Retina (tissue), 1 donor: ENCODE measurements at places on chromosomes 12 and 14.

DNA sequence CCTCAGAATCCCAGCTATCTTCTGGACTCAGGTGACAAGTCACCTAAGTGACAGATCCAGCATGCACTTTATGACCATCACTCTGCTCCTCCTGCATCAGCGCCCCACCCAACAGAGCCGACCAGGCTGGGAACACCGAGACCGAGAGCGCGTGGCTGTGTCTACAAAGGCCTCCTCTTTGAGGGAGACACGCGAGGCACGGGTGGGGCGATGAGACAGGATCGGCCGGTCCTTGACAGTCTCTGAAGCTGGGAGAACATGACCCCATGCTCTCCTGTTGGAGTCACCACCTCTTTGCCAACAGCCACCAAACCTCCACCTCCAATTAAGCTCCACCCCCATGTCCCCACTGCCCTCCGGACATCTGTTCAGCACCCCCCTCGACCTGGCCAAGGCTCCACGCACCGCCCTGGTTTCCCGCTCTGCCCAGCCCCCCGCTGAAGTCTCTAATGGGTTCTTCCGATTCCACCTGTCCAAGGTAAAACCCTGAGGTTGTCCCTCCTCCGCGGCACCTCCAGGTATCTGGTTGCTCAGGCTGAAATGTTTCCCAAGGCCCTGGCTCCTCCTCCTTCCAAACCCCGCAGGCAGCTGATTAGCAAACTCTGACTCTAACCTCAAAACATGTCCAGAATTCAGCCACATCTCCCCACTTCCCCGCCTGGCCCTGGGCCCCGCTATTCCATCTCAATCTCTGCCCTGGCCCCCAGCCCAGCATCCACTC is 31.5 kb downstream of the HSP90AA1 start:
- DNase-seq: no peak

GRCh38 chr12:12622418-12622817 is 10.7 kb downstream of the CREBL2 start:
- DNase-seq: no peak

DNA sequence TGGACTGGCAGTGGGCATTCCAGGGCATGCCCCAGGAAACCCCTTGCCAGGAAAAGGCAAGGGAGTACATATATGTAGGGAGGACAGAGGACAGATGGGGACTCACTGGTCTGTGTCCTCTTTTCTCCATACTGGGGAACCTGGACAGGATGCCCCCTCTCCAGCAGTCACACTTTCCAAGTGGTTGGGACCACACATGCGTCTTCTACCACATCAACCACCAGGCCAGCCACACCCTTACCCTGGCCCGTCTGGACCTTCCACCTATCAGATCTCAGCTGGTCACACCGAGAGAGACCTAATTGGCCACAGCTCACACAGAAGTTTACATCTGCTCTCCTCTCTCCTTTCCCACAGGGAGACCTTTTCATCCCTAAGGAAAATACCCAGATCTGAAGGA is 8.3 kb downstream of the ANKRD33 start:
- DNase-seq: no peak

DNA sequence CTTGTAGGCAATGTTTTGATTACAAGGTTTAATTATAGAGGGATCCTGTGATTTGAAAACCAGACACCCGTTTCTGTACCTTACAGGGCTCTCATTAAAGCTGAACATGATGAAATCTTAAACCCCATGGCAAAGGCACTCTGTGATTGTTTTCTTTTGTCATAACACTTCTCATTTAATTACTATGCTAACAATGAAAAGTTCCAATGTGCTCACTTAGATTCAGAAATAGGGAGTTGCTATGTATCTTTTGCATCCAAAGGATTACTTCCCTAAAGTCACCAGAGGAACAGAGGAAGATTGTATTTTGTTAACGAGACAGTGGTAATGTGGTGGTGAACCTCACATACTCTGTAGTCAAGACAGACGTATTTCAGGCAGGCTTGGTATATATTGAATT is 81.5 kb upstream of the MYF6 start:
- no peak for DNase-seq

GRCh38 chr12:106892075-106892474 is 63.6 kb upstream of the TMEM263 start:
- no peak for DNase-seq

DNA sequence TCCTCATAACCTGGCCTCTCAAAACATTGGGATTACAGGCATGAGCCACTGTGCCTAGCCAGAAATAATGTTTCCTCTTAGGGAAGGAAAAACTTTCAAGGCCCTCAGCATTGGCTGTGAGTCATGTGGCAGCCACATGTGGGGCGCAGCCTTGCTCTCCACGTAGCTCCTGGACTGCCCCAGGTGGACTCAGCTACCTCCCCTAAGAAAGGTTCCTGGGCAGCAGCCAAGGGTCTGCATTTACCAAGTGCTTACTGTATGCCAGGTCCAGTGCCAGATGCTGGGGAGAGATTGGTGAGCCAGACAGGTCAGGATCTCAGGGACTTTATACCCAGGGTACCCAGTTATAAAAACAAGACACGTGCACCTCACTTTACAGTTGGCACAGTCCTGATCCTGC is 3.7 kb upstream of the TRPV4 start:
- DNase-seq: no peak

DNA sequence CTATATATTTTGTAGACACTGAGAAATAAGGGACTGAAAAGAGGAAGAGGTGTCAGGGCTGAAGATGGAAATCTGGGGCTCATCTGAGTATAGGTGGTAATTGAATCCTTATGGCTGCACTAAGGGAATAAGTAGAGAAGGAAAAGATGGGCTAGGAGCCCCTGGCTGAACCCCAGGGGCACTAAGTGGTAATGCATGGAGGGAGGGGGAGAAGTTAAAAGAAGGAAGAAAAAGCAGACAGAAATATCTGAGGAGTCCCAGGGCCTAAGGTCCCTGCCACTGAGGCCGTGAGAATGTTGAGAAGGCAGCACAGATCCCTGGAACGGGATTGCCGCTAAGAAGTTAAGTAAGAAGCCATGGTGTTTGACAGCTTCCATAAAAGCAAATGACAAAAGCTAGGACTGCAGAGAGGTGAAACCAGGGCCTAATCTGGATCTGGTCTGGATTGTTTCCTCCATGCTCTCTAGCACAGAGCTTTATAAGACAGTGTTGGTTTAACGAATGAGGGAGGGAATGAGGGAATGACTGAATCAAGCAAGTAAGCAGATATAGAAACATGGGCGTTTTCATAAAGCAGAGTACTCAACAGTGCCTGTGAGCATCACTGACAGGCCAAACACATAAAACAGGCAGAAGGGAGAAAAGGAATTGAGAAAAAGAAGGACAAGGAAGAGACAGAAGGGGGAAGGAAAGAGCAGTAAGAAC is 92.9 kb downstream of the HMGA2 start:
- no peak for DNase-seq

GRCh38 chr12:129393357-129393937 is 510.4 kb downstream of the TMEM132D start:
- DNase-seq: no peak

DNA sequence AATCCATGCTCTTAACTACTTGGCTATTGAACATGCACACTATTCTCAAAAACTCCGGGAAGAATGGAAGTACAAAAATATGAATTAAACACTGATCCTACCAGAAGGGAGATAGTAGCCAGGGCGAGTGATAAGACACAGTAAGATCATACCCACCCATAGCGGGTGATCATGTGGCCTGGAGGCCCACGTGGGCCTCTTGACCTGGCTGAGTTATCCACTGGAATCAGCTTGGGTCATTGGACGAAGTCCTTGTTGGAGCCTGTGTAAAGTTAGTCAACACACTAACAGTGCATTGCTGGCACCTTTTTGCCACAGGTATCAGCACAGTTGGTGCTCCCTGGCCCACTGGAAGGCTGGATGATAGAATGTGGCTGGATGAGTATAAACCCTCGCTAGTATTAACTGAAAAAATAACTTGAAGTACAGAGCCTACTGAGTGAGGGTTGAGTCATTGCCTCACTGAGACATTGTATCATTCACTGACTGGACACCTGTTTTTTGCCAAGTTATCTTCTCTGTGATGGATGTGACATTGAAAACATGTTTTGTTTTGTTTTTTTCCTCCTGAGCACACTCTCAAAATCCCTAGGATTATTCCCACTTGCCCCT is 149.2 kb upstream of the FUT8 start:
- DNase-seq: no peak

DNA sequence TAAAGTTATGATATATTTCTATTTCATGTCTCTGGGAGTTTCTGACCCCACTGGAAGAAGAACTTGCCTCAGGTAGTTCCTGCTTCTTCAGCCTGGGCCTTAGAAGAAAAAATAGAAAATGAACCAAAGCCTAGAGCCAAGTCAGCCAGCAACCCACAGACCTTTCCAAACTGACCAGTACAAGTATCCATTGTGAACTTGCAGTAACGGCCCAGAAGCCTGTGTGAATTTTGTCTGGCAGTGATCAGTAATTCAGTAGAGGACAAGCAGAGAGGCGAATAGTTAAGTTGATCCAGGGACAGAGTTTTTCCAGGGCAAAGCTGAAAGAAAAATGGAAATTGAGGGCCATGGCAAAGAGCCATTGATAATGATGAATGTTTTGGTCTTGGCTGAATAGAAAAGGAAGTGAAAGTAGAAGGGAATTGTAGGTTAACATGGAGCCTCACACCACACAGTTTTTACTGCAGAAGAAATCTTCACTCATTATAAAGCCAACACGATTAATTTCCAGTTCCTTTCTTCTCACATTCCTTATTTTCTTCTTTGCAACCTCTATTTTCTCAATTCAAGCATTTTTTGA is 311.8 kb downstream of the BTG1 start:
- no peak for DNase-seq

- no peak for DNase-seq
Measured at GRCh38 chr12:64569923-64570691, 40.2 kb upstream of the RASSF3 start.

DNA sequence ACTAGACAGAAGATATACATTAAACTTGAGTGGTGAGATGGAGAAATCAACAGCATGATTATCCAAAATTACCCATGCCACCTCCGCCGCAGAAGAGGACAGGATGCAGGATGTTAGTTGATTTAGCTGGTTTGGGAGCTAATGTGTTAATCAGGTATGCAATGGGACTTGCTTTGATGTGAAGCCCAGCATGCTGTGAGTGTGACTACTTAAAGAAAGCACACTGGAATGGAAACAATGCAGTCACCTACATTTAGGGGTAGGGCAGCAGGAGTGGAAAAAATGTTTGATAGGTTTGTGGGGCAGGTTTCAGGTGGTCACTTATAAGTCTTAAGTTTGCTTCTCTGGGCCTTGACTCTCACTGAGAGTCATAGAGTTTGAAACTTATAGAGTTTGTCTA is 170.0 kb upstream of the DAAM1 start:
- DNase-seq: no peak

DNA sequence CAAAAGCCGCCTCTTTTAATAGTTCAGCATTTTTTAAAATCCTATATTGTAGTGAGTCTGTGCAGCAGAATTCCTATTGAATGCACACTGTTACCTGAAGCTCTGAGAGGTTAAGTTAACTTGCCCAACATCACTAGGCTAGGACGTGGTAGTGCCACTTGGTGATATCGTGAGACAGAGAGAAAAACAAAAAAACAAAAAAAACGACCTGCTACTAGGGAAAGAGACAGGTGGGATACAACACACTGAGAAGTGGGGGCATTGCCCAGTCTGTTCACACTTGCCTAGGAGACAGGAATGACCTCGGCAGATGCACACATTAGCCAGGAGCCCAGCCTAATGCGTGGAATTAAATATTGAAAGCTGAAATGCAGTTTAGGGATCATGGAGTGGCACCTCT is 129.7 kb upstream of the CCND2 start:
- DNase-seq: no peak

DNA sequence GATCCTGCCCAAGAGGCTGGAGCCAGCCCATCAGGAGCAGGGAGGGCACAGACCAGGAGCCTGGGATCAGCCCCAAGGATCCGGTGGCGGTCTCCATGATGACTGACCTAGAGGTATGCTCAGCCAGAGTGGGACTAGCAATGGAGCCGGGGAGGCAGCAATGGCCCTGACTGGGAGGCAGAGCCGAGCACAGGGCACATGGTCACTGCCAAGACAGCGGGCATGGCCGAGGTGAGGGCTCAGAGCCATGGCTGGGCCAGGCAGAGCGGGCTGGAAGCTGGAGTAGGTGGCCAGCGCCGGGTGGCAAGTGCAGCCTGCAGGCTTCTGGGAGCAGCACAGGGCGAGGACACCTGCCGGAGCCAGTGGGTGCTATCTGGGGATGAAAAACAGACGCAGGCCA is 259.3 kb downstream of the BCL11B start:
- DNase-seq: no peak

- no peak for DNase-seq
Measured at GRCh38 chr14:35295845-35296161, 3.6 kb downstream of the PSMA6 start.
